ENCODE measurements at places on chromosomes 3 and 15.

DNA sequence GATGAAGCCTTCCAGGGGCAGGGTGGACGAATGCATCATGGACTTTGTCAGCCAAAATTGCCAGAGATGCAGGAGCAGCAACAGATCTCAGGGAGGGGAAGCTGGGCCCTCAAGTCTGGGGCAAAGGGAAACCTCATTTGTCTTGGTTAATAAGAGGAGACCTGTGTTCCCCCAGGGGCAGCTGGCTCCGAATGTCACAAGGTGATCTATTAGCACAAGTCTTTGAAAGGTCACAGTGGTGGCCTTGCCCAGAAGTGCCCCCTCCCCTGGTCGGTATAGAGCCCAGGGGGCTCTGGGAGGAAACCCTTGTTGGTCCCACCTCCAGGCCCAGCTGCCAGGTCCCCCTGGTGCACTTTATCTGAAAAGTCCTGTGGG lies 46.2 kb downstream of the ABTB1 start:
- DNase-seq, result no peak

DNA sequence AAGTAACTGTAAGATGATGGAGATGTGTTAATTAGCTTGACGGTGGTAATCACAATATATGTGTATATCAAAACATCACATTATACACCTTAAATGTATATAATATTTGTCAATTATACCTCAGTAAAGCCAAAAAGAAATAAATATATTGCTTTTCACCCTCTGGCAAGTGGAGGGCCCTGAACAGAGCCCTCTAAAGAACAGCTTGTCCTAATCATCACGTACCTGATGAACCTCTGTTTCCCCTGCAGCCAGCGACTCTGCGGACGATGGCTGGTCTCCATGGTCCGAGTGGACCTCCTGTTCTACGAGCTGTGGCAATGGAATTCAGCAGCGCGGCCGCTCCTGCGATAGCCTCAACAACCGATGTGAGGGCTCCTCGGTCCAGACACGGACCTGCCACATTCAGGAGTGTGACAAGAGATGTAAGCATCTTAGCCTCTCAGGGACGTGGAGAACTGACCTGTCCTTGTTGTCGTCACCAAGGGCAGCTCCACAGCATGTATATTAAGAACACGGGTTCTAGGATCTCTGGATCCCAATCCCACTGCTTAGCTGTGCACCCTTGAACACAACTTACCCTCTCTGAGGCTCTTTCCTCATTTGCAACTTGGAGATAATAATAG lies 6.3 kb downstream of the THBS1 start:
- peak; percentile 78 for DNase-seq

DNA sequence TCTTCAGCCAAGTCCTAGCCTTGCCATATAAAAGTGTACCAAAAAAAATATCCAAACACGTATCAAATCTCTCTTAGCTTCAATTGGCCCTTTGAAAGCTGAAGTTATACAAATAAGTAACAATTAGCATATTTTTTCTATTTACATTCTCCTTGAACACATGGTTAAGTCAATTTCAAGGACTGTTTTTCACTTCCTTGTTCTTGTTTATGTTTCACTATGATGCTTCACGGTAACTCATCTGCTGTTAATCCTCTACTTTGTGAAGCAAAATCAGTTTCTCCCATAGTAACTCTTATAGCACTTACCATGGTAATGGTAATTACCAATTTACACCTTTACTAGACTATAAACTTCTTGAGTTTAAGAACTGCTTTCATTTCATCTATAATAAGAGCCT lies 10.6 kb upstream of the SPRED1 start:
- no peak for DNase-seq

GRCh38 chr3:160448845-160449635 lies 546 bp downstream of the TRIM59 start:
- DNase-seq, result peak; percentile 50

GRCh38 chr3:72665701-72666446 lies 182.4 kb downstream of the SHQ1 start:
- DNase-seq, result peak; percentile 29

DNA sequence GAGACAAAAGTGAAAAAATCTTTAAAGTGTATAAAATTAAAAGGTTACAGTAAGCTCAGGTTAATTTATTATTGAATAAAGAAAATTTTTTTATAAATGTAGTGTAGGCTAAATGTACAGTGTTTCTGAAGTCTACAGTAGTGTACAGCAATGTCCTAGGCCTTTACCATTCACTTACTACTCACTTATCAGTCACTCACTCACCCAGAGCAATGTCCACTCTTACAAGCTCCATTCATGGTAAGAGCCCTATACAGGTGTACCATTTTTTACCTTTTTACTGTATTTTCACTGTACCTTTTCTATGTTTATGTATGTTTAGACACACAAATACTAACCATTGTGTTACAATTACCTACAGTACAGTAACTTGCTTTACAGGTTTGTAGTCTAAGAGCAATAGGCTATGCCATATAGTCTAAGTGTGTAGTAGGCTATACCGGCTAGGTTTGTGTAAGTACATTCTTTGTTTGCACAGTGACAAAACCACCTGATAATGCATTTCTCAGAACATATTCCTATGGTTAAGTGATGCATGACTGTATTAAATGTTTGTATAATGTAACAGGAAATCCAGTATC lies 38.1 kb upstream of the NECTIN3 start:
- DNase-seq, result no peak

- DNase-seq, result no peak
Measured at GRCh38 chr3:37337481-37337880, 163.1 kb upstream of the LRRFIP2 start.
